Pons (tissue), 1 donor: ENCODE measurements at places on chromosomes 2 and 18.

- DNase-seq, result peak; percentile 83
Observed at GRCh38 chr2:229445501-229446211, 174.6 kb upstream of the PID1 start.

- no peak for DNase-seq
Observed at GRCh38 chr18:48904091-48904490, 46.7 kb downstream of the SMAD7 start.

- no peak for DNase-seq
Observed at GRCh38 chr2:222595581-222595980, 60.3 kb downstream of the FARSB start.

- no peak for DNase-seq
Observed at GRCh38 chr18:13376841-13377351, 158.3 kb downstream of the LDLRAD4 start.

GRCh38 chr2:232038881-232039485 is 77.5 kb downstream of the DIS3L2 start:
- DNase-seq, result peak; percentile 88

- DNase-seq, result no peak
Observed at GRCh38 chr2:215811003-215811402, 202.3 kb downstream of the MREG start.

GRCh38 chr2:141869572-141869971 is 261.2 kb downstream of the LRP1B start:
- DNase-seq, result no peak

DNA sequence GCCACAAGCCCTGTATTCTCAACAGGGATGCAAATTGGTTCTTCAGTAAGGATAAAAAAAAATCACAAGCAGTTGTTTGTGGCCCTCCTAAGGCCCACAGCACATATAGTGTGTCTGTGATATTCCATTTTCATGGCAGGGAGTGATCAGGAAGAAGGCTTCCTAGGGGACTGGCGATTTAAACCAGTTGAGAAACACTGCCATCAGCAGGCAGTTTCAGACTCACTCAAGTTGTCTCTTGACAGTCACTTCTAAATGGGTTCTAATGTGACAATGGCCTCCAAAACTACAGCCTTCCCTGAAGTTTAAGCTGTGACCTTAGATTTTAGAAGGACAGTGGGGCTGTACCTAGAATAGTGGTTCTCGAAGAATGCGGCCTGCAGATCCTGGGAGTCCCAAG is 6.0 kb downstream of the CIAO1 start:
- no peak for DNase-seq

DNA sequence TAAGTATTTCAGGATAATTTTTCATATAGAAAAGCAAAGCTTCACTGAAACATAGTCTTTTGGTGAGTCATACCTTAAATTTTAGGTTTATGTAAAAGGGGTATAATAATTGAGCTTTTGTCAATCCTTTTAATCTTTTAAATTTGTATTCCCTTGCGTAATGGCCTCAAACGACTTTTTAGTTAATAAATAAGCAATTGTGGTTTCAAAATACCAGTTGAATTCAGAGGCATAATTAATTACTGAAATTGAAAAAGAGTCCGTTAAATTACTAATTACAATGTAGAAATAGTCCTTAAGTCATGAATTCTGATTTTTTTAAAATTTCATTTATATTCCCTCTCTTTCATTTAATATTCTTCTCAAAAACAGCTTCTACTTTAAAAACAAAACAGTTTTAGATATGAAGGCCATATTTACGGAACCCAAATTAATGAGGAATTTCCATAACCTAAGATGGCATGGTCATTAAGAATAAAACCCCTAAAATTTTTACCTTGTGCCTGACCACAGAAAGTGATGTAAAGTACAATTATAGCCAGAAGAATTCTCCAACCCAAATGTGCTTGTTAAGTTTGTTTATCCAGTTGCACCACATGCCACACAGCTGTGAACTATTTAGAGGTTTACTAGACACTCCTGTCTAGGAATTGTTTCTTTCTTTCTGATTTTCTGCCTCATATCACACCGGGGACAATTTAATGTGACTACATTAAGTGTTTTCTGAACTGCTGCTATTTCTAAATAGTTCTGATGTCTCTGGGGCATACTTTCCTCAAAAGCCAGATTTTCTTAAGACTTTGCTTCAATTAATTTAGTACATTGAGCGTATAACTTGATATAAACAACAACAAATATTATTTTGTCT is 60.7 kb upstream of the ITGA4 start:
- no peak for DNase-seq

DNA sequence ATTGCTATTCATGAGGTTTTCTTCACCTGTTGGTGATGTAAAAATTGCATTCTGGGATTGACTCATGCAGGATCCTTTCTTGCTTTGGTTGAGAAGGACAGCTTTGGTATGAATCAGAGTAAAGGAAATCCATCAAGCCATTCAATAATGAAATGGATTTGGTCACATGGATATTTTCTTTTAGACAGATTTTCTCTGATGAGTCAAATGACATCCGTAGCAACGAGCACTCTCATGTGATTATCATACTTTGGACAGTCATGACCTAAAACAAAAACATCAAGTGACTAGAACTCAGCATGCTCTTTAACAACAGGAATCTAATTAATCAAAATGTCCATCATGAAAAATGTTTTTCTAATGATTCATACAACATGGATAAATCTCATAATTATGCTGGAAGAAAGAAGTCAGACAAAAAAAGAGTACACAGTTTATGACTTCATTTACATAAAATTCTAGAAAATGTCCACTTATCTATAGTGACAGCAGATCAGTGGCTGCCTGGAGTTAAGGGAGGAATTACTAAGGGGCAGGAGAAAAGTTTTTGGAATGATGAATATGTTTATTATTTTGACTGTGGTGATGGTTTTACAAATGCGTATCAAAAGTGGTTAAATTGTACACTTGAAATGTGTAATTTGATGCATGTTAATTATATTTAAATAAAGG is 30.7 kb downstream of the TRAK2 start:
- DNase-seq, result no peak

DNA sequence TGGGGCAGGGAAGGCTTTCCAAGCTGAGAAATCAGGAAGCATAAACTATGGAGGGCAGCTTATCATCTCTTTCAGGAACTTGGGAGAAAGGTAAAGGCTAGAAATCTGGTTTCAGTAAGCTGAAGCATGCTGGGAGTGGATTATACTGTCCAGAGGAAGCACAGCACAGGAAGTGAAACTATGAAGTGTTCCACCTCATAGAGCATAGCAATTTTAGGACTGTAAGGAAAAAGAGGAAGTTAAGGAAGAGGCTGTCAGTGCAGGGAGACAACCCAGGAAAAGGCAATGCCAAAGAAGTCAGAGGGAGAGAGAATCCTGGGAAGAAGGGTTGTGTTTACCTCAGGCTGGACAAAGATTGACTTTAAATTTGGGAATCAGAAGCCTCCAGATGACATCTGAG is 51.9 kb downstream of the EFEMP1 start:
- DNase-seq, result peak; percentile 74

- peak; percentile 85 for DNase-seq
Observed at GRCh38 chr2:217166241-217166850, 306.5 kb upstream of the TNP1 start.

DNA sequence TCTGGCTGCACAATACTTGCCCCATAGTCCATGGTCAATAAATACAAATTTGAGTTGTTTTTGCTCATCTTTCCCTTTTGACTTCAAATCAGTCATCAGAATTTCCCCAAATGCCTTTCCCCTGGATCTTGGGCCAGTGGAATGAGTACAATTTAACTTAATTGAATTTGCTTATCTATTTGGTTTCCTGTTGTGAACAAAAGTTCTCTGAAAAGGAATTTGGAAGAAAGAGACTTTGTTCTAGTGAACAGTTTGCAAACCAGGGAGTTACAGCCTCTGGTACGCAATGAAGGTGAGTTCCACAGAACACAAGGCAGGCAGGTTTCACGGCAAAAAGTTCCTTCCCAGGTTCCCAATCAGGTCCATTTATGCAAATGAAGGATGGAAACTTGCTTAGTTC is 1.2 kb upstream of the UGT1A1 start:
- no peak for DNase-seq

- no peak for DNase-seq
Observed at GRCh38 chr2:232541195-232541960, 1.9 kb downstream of the CHRNG start.

DNA sequence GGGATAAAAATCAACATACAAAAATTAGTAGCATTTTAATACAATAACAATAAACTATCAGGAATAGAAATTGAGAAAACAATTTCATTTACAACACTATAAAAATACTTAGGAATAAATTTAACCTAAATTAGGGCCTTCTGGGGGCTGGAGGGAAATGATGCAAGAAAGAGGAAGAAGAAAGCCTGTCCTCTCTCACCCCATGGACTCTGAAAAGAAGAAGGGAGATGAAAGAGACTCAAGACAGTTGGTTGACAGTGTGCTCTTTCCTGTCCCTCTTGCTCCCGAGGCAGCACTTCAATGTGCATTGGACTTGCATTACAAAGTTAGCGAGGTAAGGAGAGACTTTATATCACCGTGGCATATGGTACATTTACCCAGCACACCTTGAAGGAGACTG is 88.5 kb downstream of the VAPA start:
- no peak for DNase-seq

DNA sequence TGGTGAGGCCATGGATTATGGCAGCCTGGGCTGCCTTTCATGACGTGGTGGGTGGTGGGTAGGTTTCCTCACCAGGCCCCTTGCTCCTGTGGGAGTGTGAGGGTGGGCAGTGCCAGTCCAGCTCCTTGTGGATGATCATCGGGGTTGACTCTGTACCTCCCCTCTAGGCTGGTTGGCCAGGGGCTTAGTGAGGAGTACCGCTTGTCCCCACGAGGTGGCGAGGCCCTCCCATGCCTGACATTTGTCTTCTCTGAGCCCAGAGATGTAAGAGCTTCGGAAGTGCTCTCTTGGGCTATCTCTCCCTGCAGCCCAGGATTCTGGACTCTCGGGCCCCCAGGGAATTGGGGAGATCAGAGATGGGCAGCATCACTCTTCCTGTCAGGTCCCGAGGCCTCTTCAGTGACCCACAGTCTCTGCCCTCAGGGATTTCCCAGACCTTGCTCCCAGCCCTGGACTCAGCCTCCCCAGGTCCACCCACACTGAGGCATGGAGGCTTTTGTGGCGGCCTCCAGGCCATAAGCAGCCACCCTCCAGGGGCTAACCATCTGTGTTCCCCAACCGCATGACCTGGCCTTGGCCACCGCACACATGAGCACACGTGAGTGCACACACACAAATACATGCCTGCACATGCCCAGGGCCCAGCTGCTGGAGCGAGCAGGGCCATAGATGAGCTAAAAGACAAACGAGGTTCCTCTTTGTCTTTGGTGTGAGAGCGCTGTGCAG is 6.5 kb downstream of the SPR start:
- no peak for DNase-seq

- peak; percentile 53 for DNase-seq
Observed at GRCh38 chr2:185291035-185291647, 447.5 kb upstream of the FSIP2 start.

GRCh38 chr2:10790228-10790973 is 22.2 kb downstream of the PDIA6 start:
- no peak for DNase-seq

GRCh38 chr18:3693410-3693809 is 243.4 kb downstream of the TGIF1 start:
- no peak for DNase-seq

- no peak for DNase-seq
Observed at GRCh38 chr2:175399326-175399725, 217.8 kb upstream of the ATP5MC3 start.

DNA sequence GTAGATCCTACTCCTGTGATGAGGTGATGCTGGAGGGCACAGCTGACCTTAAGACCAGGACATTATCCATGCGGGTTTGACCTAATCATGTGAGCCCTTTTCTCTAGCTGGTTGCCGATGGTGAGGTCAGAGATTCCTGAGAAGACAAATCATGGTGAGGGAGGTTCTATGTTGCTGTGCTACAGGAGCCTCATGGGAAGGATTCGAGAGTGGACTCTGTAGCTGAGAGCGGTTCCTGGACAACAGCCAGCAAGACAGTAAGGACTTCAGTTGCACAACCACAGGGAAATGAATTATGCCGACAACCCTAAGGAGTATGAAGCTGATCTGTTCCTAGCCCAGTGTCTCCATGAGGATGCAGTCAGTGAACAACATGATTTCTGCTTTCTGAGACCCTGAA is 80.4 kb downstream of the EPB41L3 start:
- peak; percentile 25 for DNase-seq

- DNase-seq, result peak; percentile 91
Observed at GRCh38 chr2:134258684-134259388, 5.0 kb downstream of the MGAT5 start.

DNA sequence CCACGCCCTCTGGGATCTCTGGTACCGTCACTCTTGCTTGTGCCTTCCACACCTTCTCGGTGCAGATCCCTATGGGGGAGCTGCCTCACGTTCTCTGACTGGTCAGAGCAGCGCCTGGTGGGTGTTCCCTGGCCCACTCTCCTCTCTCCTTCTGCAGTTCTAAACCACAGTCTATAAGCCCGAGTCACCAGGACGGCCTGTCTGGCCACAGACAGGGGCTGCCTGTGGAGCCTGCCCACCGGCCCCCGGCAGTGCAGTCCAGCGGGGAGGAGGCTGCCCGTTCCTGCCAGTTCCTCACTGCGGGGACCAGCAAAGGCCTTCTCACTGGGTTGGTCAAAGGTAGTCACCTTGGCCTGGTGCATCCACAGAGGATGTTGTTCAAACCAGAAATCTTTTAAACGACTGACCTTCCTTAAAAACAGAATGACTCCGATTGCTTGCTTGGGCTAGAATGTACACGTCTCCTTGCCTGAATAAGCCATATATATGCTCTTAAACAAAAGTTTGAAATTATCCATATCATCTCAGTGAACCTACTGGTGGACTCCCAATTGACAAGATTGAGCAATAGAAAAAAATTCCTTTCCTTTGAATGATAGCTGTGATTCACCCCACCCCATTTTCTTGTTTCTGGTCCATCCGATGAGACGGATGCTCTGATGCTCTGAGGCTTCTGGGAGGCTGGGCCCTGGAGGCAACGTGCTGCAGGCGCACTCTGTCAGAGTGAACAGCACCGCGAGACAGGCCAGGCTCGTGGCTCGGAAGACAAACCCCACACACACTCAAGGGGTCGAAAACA is 61.2 kb downstream of the RALBP1 start:
- no peak for DNase-seq

DNA sequence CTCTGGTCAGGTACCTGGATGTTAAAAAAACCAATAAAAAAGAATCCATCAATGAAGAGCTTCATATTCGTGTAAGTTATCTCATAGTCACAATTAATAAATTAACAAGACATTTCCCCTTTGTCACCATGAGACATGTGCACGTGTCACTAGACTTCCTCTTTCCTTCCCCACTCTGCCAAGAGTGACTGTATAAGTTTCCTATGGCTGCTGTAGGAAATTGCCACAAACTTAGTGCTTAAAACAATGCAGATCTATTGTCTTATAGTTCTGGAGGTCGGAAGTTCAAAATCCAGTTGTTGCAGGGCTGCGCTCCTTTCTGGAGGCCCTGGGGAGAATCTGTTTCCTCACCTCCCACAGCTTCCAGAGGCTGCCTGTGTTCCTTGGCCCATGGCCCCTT is 35.8 kb downstream of the SLC9A4 start:
- no peak for DNase-seq

- DNase-seq, result no peak
Observed at GRCh38 chr2:20781656-20782265, 41.1 kb downstream of the LDAH start.

- no peak for DNase-seq
Observed at GRCh38 chr2:11373096-11373495, 28.7 kb upstream of the ROCK2 start.
